ENCODE measurements at places on chromosomes 2 and 18.

DNA sequence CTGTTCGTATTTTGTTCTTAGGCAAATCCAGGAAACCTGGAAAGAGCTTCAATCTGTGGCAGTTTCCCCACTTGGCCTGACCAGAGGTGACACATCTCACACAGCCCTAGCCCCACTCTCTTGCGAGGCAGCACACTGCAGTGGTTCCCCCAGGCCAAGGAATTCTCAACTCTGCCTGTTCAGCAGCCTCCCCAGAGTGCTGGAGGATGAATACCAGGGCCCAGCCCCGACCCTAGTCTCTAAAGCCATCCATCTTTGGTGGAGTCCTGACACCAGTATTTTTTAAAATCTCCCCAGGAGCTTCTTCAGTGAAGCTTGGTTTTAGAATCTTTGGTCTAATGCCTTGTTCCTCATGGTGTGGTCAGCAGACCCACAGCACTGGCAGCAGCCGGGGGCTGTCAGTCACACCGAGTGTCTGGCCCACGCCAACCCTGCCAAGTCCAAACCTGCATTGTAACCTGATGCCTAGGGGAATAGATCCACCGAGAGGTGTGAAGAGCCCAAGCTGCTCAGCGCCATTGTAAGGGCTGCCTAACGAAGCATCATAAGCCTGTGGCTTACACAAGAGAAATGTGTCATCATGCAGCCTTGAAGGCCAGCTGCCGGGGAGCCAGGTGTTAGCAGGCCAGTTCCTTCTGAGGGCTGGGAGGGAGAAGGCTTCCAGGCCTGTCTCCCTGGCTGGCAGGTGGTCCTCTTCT is 428.7 kb upstream of the ID2 start:
- DNase-seq, result no peak

DNA sequence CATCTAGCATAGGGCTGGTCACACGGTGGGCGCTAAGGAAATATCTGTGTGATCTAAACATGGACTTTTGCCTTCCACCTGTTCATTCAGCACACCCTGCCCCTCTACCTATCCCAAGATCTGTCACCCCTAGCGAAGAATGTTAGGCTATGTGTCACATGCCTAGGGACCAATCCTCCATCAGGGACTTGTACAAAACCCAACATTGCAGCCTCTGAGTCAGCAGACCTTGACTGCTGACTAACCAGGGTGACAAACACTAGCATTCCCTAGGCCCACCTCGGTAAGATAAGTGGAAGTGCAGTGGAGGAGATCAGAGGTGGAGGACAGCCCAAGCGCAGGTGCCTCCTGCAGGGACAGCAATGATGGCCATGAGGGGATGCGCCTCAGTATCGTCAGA is 99.2 kb downstream of the SOX11 start:
- DNase-seq, result peak; percentile 12

- DNase-seq, result no peak
Measured at GRCh38 chr2:148218326-148219075, 197.6 kb downstream of the MBD5 start.

- peak; percentile 97 for DNase-seq
Measured at GRCh38 chr2:191866675-191867506, 20.0 kb upstream of the CAVIN2 start.

DNA sequence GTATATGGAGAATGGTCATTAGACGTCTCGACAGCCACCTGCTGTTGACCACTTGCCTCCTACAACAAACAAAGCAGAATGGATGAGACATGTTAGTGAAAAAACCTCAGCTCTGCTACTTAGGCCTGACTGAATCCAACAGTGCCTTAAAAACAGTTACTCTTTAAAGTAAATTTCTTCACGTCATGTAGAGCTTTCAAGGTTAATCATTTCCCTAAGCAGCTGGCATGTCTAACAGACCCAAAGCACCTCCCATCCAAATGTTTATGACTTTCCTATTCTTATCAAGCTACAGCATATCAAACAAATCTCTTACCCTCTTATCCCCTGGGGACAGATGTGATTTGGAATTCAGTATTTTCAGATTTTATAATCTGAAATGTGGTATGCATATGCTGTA is 75.6 kb upstream of the ITGB6 start:
- peak; percentile 88 for DNase-seq
